Stimulated activated naive CD8-positive, alpha-beta T cell treated with anti-CD3 and anti-CD28 coated beads, Interleukin-15, Interleukin-2, amounts not matched to agents 100 U/mL and 50 U/mL, for 24 hours (primary cell): ENCODE measurements at places on chromosomes 4 and X.

DNA sequence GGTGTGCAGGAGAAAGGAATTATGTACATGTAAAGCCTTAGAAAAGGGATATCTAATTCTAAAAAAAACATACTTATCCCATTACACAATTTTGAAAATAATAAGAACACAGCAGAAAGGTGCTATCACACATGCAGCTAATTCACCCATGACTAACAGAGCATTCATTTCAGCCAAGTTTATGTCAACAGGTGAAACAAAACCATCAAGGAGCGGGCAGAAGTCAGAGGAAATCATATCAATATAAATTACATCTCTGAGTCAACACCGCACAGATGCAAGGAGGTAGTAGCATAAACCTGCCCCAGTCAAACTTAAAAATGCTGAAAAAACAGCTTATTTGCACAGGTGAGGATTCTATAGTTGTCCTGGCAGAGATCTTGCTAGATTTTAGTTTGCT is 197.9 kb downstream of the PRDM5 start:
- no peak for DNase-seq

DNA sequence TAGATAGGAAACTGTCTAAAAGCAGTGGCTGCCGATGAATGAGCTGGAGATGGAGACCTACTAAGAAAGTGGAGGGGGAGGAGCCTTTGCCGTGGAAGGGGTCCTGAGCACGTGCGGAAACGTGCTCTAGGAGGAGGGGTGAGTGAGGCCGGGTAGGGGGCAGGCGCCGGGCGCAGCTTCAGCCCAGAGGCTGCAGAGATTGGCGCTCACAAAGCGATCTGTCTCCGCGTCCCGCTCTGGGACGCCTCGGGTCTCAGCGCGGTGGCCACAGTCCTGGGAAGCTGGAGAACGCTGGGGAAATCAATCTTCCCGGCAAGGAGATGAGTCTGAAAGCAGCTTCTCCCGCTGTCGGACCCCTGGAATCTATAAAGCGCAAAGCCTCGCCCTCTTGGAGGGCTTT is 444 bp upstream of the ARHGAP6 start:
- no peak for DNase-seq

GRCh38 chr4:180810581-180810980 is 1432.6 kb upstream of the TENM3 start:
- DNase-seq = no peak

GRCh38 chr4:38711066-38711465 is 47.1 kb downstream of the KLF3 start:
- DNase-seq = no peak

DNA sequence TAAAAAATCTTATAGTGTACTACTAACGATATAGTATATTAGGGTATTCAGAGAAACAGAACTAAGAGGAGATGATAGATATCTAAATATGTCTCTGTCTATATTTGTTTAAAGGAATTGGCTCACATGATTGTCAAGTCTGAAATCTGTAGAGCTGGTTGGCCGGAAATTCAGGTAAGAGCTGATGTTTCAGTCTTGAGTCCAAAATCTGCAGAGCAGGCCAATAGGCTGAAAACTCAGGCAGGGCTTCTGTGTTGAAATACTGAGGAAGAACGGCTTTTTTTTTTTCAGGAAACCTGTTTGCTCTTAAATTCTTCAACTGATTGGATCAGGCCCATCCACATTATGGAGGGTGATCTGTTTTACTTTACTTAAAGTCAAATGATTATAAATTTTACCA is 31.7 kb downstream of the PGRMC2 start:
- DNase-seq = no peak
